Lung (tissue), 17 donors: ENCODE measurements at places on chromosomes 1 and 21. TPM values are rescaled to one million over a fixed set of nuclear protein-coding genes. Genes with fewer than 3 reads are reported as not detected.
A peak's percentile ranks its signal among the peaks of the same experiment; 100 is the strongest.

GRCh38 chr21:34351786-34352241, 12.0 kb upstream of the KCNE2 start:
- peak; percentile 73 for DNase-seq
- H3K36me3 ChIP-seq = no peaks in the 10 kb centered on the region
- no peaks in the 10 kb centered on the region for H3K4me1 ChIP-seq
- no peaks in the 10 kb centered on the region for H3K27me3 ChIP-seq
- H3K4me3 ChIP-seq = no peak overlapping the region

- no peaks in the 10 kb centered on the region for H3K27me3 ChIP-seq
- DNase-seq = no peak
- H3K4me3 ChIP-seq = no peak overlapping the region
- no peak overlapping the region for H3K27ac ChIP-seq
- H3K36me3 ChIP-seq = no peaks in the 10 kb centered on the region
- H3K4me1 ChIP-seq = peaks cover 10% of the 10 kb centered on the region
These were observed 58.4 kb downstream of the SIPA1L2 start for GRCh38 chr1:232571523-232571922.

DNA sequence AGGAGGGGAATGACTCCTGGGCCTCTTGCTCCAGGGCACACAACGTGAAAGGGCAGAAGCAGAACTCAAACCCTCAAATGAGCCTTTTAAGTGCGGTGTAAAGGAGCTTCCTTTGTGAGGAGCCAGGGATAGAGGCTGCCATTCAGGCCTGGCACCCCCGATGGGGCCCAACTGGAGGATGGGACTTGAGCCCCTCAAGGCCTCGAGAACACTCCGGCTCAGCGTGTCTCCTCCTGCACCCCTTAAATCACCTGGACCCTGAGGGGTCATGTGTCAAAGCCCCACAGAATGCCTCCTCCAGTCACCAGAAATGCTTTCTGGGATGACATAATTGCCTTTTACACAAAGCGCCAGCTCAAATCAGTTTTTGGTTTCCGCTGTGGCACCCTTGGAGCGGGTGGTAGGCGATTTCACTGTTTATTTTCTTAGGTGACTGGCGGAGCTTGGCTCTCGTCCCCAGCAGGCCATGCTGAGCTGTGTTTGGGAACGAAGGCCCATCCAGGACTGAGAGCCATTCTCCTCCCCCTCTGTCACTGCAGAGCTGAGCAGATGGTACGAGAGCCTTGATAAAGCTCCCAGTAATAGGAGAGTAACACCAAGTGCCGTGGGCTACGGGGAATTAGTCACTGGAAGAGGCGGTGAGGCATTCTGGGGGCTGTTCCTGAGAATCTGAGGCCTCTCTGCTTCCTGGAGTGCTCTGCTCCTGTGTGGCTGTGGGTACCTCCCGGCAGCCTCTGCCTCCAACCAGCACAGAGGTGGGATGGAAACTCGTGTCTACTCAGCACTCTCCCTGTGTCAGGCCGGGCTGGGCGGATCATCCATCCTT, 163.0 kb downstream of the GRIK3 start:
- peak; percentile 6 for DNase-seq
- H3K4me1 ChIP-seq = no peaks in the 10 kb centered on the region
- H3K36me3 ChIP-seq = no peaks in the 10 kb centered on the region
- no peaks in the 10 kb centered on the region for H3K27me3 ChIP-seq
- no peak overlapping the region for H3K4me3 ChIP-seq

- no peaks in the 10 kb centered on the region for H3K27me3 ChIP-seq
- no peak for DNase-seq
- H3K27ac ChIP-seq = no peak overlapping the region
- H3K4me1 ChIP-seq = no peaks in the 10 kb centered on the region
These were observed 171.9 kb upstream of the USP25 start for GRCh38 chr21:15557925-15558324.

- H3K27me3 ChIP-seq = no peaks in the 10 kb centered on the region
- H3K4me3 ChIP-seq = no peak overlapping the region
- DNase-seq = no peak
- H3K27ac ChIP-seq = no peak overlapping the region
These were observed 58.1 kb upstream of the ANGPTL1 start for GRCh38 chr1:178928976-178929375.

- H3K4me3 ChIP-seq = no peak overlapping the region
- no peaks in the 10 kb centered on the region for H3K27me3 ChIP-seq
- no peaks in the 10 kb centered on the region for H3K36me3 ChIP-seq
These were observed 16.4 kb downstream of the CD2 start for GRCh38 chr1:116770625-116771024.

DNA sequence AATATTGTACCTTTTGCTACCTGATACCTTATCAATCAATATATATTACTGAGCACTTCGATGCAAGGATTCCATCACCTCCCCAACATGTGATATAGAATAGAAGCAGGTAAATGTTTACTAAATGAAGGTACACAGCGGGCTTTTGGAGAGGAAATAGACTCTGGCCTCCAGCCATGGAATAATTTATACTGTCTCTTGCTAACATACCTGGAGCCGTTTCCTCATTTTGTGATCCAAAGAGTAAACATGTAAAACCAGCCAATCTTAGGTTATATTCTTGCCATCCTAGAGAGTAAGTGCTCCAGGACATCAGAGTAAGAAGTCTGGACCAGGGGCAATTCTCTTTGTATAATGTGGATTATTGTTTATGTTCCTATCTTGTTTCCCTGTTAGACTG, 39.4 kb downstream of the NDUFS5 start:
- no peak for DNase-seq
- no peaks in the 10 kb centered on the region for H3K4me1 ChIP-seq
- H3K4me3 ChIP-seq = no peak overlapping the region

GRCh38 chr1:54499360-54500106, 48.5 kb upstream of the ACOT11 start:
- H3K27ac ChIP-seq = no peak overlapping the region
- peak; percentile 87 for DNase-seq
- peaks cover 18% of the 10 kb centered on the region for H3K4me1 ChIP-seq

- H3K36me3 ChIP-seq = no peaks in the 10 kb centered on the region
- no peaks in the 10 kb centered on the region for H3K4me1 ChIP-seq
- no peak for DNase-seq
- H3K27me3 ChIP-seq = no peaks in the 10 kb centered on the region
- H3K4me3 ChIP-seq = no peak overlapping the region
These were observed 199.2 kb downstream of the S1PR1 start for GRCh38 chr1:101435831-101436511.

Gene WNT2B
- 5.5 TPM for total RNA-seq

Gene MIGA1
- 12.5 TPM for total RNA-seq

Gene MRPL20
- 115 TPM for total RNA-seq

Gene CNTN2
- 0.48 TPM for total RNA-seq
